CD4-positive, alpha-beta memory T cell (primary cell): ENCODE measurements at places on chromosomes 3 and 15.

- DNase-seq = no peak
Observed at GRCh38 chr3:174596447-174596982, 262.6 kb upstream of the NAALADL2 start.

- no peak for DNase-seq
Observed at GRCh38 chr3:99332718-99333117, 305.7 kb upstream of the COL8A1 start.

DNA sequence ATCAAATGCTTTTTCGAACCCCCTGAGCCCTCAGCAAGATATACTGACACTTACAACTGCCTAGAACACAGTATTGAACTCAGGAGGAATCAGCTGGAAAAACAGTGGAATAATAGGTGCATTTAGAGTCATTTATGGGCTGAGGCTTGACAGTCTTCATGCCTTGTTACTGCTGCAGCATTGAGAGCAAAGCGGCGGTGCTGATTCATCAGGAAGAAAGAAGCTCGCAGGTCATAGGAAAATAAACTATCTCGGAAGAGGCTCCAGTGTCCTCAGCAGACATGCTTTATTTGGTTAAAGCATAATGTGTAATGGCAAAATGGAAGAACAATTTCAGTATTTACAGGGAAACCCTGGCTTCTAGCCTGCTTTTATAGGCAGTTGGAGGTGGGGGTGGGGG is 30.1 kb upstream of the NEO1 start:
- DNase-seq = no peak

DNA sequence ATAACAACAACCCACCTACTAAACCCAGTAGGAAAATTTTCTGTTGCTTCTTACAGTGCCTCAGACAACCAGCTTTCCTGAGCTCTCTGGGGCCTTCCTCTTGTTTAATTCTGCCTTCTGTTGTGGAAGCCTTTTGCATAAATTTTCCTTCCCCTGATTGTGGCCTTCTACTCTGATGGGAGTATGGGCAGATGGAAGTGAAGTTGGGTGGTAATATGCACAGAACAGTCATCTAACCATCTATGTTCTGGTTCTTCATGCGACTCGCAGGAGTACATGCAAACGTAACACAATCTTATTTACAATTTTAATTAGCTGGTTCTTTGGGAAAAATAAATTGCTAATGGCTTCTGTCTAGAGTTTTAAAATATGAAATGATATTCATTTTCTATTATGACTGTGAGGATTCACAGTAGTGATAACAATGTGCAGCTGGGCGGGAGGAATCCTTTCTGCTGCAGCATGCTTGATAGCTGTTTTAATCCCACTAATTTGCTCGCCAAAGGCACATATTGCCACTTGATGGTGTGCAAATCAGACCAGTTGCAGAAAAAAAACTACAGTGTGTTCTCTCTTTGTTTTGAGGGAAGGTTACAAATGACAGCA is 311.5 kb upstream of the ROPN1 start:
- no peak for DNase-seq

GRCh38 chr15:75677465-75678323 is 30.0 kb downstream of the SNX33 start:
- no peak for DNase-seq

GRCh38 chr3:150242220-150242936 is 165.7 kb upstream of the TSC22D2 start:
- DNase-seq = no peak

GRCh38 chr3:111952086-111952485 is 26.7 kb upstream of the ABHD10 start:
- no peak for DNase-seq

GRCh38 chr3:148990236-148990635 is 1.1 kb upstream of the GYG1 start:
- no peak for DNase-seq

DNA sequence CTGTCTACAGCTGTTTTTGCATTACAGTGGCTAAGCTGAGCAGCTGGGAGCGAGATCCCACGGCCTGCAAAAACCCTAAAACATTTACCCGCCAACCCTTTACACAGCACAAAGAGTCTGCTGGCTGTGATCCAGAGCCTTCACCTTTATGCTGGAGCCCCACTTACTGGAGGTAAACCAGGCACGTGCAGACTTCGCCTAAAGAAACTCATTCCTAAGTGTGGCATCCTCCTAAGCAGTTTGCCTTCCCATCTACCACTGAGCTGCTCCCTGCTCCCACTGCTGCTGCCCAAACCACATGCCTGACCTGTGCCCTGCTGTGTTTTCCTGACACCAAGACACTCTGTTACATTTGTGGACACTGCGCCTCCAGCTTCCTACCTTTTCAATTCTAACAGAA is 53.0 kb downstream of the CHSY1 start:
- DNase-seq = no peak

DNA sequence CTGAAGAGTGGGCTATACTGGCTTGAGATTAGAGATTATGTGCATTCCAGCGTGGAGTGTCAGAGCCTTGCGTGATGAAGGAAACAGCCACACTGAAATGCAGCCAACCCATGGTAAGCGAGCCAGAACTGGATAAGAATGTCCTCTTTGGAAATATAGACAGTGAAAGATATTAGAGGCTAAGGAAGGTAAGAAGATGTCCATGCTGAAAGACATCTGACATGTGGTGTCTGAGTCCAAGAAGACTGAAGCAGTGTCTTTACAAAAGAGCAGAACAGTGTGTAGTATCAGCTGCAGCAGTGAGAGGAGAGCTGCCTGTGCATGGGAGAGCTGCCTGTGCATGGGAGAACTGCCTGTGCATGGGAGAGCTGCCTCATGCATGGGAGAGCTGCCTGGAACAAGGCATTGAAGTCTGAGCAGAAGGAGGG is 672.2 kb downstream of the DIPK2A start:
- no peak for DNase-seq

DNA sequence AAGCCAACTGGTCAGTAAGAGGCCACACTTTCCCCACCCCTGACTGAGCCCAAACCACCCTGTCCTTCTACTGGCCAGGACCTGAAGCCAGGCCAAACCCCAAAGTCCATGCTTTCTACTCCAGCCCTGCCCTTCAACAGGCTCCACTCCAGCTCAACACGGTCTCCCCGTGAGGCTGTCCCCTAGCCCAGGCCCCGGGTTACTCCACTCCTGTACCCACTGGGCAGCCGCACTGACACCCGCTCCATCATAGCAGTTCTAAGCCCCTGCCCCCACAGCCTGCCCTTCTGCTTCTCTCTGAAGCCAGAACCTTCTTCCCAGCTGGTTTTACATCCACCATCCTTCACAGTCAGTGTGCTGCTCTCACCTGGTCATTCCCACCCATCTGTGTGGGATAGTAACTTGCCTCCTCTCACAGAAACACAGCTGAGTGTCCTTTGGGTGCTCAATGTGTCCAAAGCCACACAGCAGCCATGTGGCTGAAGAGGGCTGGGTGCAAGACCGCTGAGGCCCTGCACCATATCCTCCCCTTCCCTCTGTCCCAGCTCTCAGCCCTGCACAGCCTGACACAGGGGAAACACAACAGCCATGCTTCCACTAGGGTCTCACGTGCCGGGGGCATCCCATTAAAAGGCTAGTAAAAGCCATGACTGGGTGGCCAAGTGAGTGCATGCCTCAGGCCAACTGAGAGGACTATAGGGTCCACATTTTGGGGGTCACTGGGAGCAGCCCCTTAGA is 38.1 kb downstream of the TLE3 start:
- DNase-seq = no peak

- DNase-seq = peak; percentile 60
Observed at GRCh38 chr15:74768771-74769342, 13.0 kb upstream of the CSK start.

DNA sequence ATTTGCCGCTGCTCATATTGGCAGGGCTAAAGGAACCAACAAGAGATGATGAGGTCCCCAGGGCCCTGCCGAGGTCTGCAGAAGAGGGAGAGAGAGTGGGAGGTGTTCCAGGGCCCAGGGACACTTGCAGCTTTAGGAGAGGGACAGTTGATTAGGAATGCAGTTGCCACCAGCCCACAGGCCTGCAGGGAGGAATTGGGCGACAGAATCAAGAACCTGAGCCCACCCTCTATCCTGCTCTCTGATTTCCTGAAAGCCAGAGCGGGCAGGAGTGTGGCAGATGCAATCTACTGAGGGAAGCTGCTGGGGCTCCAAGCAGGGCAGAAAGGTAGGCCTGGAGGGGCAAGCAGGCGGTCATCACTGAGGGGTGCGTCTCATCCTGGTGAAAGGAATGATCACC is 12.1 kb upstream of the PRR23E start:
- DNase-seq = no peak

DNA sequence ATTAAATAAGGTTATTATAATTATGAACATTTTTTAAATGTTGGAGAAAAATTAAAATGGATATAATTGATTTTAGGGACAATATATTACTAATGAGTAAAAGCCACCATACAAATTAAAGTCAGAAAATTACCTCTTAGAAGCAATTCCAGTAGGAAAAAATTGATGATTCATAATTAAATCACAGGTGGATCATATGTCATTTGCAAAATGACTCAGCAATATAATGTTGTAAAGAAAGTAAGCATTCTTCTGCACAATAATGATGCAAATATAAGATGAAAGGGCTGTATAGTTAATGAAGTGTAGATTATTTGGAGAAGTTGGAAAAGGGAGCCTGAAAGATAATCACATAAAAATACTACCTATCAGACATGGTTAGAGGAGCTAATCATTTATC is 25.8 kb downstream of the ZPLD1 start:
- DNase-seq = no peak

GRCh38 chr3:111737706-111738086 is 121.4 kb upstream of the PHLDB2 start:
- no peak for DNase-seq

- DNase-seq = no peak
Observed at GRCh38 chr15:98422130-98422478, 226.2 kb upstream of the IGF1R start.

- no peak for DNase-seq
Observed at GRCh38 chr15:48875241-48875960, 2.5 kb upstream of the EID1 start.

- DNase-seq = no peak
Observed at GRCh38 chr15:73982222-73982962, 9.7 kb downstream of the STOML1 start.

GRCh38 chr15:26392956-26393355 is 379.9 kb downstream of the GABRB3 start:
- DNase-seq = no peak

- DNase-seq = no peak
Observed at GRCh38 chr15:68725736-68726135, 95.0 kb downstream of the ANP32A start.

- DNase-seq = no peak
Observed at GRCh38 chr15:25208735-25209134, 230.1 kb downstream of the UBE3A start.

DNA sequence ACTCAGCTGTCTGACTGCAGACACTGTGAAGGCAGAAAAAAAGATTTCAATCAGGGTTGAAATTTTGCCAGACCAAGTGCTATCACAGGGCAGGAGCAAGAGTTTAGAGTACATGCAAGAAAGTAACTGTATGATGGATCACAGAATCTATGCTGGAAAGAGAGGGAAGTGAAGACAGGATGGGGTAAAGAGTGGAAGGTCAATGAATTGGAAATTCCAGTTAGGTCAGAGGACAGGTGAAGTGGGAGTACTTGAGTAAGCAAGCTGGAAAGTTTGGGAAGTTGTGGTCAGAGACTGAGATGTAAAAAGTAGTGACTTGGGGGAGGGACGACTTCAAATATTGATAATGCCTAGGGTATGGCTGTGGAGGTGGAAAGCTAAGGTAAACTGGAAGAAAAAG is 7.2 kb downstream of the SPG11 start:
- DNase-seq = no peak

- DNase-seq = no peak
Observed at GRCh38 chr3:39168156-39168780, 14.9 kb upstream of the CSRNP1 start.

- peak; percentile 14 for DNase-seq
Observed at GRCh38 chr3:197730200-197730599, 6.5 kb downstream of the RUBCN start.

- no peak for DNase-seq
Observed at GRCh38 chr3:126113733-126114442, 30.0 kb upstream of the SLC41A3 start.

DNA sequence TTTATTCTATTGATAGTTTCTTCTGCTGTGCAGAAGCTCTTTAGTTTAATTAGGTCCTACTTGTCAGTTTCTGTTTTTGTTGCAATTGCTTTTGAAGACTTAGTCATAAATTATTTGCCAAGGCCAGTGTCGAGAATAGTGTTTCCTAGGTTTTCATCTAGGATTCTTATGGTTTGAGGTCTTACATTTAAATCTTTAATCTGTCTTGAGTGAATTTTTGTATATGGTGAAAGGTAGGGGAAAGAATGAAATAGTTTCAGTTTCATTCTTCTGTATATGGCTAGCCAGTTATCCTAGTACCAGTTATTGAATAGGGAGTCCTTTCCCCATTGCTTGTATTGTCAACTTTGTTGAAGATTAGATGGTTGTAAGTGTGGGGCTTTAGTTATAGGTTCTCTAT is 10.6 kb upstream of the GCSAM start:
- DNase-seq = no peak

GRCh38 chr3:135246027-135246426 is 451.0 kb downstream of the EPHB1 start:
- no peak for DNase-seq

GRCh38 chr15:62889734-62890505 is 152.6 kb upstream of the TPM1 start:
- DNase-seq = no peak

DNA sequence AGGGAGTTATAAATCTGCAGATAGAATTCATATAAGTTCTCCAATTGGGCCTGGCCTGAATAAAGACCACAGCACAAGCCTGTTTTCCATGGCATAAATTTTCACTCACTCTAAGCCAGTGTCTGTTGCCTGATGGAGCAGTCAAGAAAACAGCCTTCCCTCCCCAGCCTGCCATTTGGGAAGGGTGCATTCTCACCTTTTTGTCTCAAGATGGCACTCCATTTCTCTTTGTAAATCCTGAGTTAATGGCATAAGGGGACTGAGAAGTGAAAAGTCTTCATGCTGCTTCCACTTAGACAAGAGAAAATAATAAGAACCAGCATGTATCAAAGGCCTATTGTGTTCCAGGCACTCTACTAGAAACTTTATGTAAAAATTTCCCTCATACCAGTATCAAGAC is 115.6 kb upstream of the MANF start:
- DNase-seq = no peak

- no peak for DNase-seq
Observed at GRCh38 chr3:58625196-58625824, 41.3 kb downstream of the FAM3D start.
